ENCODE measurements at places on chromosomes 5 and 9.

- DNase-seq = no peak
These were observed 119.5 kb upstream of the CTNND2 start for GRCh38 chr5:12023614-12024241.

DNA sequence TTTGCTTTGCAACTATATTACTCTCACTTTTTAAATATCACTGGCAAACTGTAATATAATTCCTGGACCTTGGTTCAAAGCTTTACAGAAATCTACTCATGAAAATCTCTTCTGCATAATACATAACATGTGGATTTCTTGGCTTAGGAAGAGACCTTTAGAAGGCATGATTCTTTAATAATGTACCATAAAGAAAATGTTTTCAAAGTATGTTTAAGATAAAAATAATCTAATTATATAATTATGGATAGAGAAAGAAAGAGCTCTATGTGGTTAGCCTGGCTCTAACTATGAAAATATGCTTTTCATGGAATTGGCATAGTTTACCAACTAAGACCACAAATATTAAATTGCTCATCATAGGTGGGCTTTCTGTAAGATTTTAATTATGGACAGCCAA is 817.8 kb downstream of the TLE1 start:
- DNase-seq = no peak

- no peak for DNase-seq
These were observed 55.9 kb downstream of the FNBP1 start for GRCh38 chr9:129987047-129987446.

GRCh38 chr5:178625679-178626483 is 969 bp downstream of the CLK4 start:
- DNase-seq = no peak

GRCh38 chr9:88772575-88772974 is 218.7 kb upstream of the S1PR3 start:
- DNase-seq = no peak

- no peak for DNase-seq
These were observed 193.5 kb downstream of the NR3C1 start for GRCh38 chr5:143209881-143210395.

- DNase-seq = no peak
These were observed 144.6 kb downstream of the CACNA1B start for GRCh38 chr9:138022121-138022741.

DNA sequence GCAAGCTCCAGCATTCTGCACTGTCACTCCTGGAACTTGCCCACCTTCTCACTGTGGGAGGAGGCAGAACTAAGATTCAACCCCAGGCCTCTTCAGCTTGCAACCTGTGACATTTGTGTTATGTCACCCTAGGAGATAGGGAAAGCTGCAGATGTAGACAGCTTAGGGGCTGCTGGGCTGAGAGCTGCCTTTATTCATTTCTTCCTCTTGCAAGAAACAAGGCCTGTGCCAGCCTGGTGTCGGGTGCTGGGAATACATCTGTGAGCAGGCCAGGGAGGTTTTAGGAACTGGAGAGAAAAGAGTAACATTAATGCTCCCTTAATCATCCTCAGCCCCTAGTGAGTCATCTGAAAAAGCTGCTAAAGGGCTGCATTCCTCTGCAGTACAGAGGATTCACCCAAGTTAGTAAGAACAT is 101.8 kb downstream of the FGF18 start:
- no peak for DNase-seq

- DNase-seq = no peak
These were observed 79.5 kb downstream of the OSMR start for GRCh38 chr5:38925154-38925925.

- no peak for DNase-seq
These were observed 35.7 kb downstream of the NSD1 start for GRCh38 chr5:177169271-177169670.

- no peak for DNase-seq
These were observed 262.3 kb downstream of the TAF11L14 start for GRCh38 chr5:17896605-17897004.

DNA sequence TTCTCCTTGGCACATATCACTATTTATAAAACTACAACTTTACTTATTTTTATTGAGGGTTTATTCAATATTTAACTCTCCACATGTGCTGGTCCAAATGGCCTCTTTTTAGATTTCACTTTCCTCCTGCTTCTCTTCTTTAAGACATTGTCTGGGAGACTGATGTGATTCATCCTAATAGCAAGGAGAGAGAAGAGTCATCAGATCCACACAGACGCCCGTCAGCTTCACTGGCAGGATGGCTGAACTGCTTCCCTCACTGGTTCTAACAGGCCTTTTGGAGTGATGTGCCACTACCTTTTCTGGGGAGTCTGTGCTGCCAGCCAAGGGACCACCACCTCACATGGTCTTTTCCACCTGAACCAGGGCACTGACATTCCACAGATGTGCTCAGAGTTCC is 16.5 kb upstream of the ROR2 start:
- DNase-seq = no peak

GRCh38 chr5:100505984-100506670 is 29.0 kb upstream of the FAM174A start:
- DNase-seq = no peak

DNA sequence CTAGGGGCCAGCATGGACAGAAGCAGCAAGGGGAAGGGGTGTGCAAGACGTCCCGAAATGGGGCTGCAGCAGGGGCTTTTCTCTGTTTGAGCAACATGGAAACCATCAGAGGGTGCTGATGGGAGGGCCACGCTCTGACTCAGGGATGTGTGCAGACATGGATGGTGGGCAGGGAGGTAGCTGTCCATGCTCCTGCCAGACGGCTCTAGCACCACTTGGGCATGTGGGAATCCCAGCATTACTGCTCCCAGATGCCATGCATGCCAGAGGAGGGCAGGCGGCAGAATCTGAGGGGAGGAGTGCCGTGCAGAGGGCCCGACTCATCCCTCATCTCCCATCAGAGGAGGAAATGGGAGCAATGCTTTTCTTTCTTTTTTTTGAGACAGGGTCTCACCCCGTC is 45.6 kb upstream of the SLC25A51 start:
- DNase-seq = no peak

- DNase-seq = no peak
These were observed 141.1 kb upstream of the RANBP3L start for GRCh38 chr5:36442796-36443195.

- DNase-seq = peak; percentile 33
These were observed 681 bp downstream of the F2R start for GRCh38 chr5:76716456-76717157.

GRCh38 chr5:116736671-116737070 is 162.0 kb upstream of the SEMA6A start:
- DNase-seq = no peak

GRCh38 chr5:69202497-69202896 is 13.1 kb downstream of the CENPH start:
- no peak for DNase-seq

DNA sequence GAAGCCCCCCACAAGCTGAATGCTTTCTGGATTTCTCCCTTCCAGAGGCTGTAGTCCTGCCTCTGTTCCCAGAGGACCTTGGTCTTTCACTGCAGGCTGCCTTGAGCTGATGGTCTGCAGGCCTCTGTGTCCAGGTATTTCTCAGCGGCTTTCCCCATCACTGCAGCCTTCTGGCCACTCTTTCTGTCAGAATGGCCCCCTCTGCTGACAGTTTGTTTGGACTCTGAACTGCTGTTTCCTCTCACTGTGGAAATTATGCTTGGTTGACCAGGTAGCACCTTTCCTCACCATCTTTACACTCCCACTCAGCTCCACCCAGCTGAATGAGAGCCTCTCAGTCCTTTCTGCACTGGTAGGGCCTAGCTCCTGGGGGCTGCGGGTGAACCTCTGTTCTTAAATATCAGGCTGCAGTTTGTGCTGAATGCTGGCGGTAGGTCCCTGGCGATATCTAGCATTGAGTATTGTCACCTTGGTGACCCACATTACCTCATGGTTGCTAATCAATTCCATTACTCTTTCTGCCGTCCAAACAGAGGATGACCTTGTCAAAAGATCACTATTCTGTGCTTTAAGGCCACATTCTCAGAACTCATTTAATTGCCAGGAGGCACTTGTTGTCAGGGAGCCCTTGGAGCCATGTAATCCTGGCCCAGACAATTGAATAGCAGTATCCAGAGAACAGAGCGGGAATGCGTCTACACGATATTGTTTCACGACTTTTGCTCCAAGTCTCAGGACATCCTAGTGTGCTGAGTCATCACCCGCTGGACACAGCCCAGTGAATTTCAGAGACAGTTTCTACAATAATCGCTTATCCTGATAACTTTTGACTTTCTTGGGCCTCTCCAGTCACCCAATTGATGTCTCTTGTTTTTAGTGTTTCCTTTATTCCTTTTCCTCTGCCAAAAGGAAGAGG is 230.2 kb downstream of the TENT4A start:
- no peak for DNase-seq

- no peak for DNase-seq
These were observed 439 bp downstream of the SSBP2 start for GRCh38 chr5:81750308-81751008.

- no peak for DNase-seq
These were observed 41.6 kb upstream of the POU5F2 start for GRCh38 chr5:93782978-93783377.

GRCh38 chr5:39469777-39470415 is 45.1 kb upstream of the DAB2 start:
- DNase-seq = no peak
